ENCODE measurements at places on chromosomes 7 and 10.

DNA sequence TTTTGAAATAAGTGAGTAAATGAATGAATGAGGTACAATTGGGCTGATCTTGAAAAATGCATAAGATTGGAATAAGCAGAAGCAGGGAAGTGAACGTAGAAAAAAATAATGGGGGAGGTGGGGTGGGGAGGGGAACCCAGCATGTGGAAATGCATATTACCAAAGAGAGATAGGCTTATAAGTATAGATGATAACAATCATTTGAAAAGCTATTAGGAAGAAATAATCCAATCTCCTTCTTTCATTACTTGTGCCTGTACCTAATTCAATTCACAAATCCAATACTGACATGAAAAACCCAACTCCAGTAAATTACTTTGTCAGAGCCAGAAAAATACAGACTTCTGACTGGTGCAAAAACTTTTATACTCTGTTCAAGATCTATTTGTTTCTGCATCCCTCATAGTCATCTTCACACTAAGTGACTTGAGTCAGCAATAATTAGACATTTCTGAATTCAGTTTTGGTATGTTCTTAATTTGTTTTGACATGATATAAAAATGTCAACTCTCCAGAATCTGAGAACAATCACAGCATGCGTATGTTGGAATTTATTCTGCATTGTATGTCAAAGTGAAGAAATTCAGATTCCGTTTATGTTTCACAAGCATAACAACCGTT, 99.2 kb downstream of the IQUB start:
- DNase-seq, result no peak

- DNase-seq, result peak; percentile 76
Measured at GRCh38 chr10:22605168-22605567, 109.2 kb downstream of the PIP4K2A start.

DNA sequence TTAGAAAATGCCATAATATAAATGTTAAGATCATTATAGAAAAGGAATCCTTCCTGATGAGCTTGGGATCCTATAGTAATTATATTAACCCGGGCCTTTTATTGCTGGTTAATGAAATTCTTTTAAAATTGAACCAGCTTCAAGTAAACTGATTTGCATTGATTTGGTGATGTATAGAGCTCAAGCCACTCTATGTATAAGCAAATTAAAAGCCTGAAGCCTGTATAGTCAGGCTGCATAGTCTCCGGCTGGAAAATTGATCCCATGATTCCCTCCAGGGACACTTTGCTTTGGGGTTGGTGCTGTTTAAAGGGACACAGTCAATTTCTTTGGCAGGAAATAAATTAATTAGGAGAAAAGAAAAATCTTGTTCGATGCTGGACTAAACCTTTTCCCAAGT, 199.1 kb downstream of the HERPUD2 start:
- DNase-seq, result no peak

- DNase-seq, result peak; percentile 61
Measured at GRCh38 chr10:77873536-77874380, 52.8 kb downstream of the DLG5 start.

DNA sequence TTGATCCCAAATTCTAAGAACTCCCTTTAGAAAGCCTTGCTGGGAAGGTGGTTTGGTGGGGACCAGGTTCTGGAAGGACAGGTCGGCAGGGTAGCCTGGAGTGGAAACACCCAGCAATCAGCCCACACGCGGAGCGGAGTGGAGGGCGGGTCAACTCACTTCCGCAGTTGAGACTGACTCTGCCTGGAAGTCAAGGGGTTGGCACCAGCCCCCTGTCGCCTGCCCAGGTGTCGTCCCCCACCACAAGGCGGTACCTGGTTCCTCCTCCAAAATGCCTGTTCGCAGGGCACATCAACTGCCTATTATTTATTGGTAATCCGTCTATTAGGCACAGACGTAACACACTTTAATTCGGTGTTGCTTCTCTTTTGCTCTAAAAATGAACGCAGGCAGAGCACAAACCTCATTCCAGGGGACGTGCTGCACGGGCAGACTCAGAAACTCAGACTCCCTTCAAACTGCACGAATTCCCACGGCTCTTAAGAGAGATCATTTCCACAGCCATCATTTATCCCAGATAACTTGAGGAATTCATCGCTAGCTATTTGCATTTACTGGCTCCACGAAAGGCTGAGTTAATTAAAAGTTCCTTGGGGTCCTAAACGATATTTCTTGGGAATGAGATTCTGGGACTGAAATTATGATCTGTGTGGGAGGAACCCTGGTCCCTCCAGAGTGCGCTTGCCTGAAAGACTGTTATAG, 248.2 kb upstream of the PPP2R2D start:
- no peak for DNase-seq

- no peak for DNase-seq
Measured at GRCh38 chr10:132858121-132859081, 72.5 kb upstream of the NKX6-2 start.

All from fibroblast of skin of abdomen (primary cell).